Activated CD4-positive, alpha-beta T cell treated with anti-CD3 and anti-CD28 coated beads, Interleukin-2, amount 50 U/mL, for 1 hour (primary cell): ENCODE measurements at places on chromosomes 6 and 20.

GRCh38 chr20:57620274-57620990 is at the start of gene ZBP1:
Gene ZBP1 (minus strand): TSS chr20:57620426. CDS start chr20:57620295, 131 bp downstream.
- DNase-seq: peak; percentile 30

GRCh38 chr20:36065427-36065998 is 89.0 kb upstream of the EPB41L1 start:
- DNase-seq: no peak

DNA sequence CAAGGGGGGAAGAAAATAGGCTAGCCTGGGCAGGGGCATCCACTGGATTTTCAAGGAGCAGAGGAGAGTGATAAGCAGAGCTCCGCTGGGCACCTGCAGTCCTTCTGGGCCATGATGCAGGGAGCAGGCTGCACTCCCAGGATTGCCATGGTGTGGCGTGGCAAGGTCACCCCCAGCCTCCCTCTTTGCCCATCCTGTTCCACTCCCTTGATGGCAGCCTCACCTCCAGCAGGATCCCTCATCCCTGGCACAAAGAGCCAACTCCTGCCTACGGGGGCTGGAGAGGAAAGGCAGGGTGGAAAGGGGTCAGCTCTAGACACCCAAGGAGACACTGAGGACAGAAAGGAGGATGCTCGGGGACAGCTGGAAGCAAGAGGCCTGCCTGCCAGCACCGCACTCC is 22.4 kb upstream of the MYMX start:
- DNase-seq: no peak

- no peak for DNase-seq
Measured at GRCh38 chr6:128284128-128284527, 236.3 kb downstream of the PTPRK start.

DNA sequence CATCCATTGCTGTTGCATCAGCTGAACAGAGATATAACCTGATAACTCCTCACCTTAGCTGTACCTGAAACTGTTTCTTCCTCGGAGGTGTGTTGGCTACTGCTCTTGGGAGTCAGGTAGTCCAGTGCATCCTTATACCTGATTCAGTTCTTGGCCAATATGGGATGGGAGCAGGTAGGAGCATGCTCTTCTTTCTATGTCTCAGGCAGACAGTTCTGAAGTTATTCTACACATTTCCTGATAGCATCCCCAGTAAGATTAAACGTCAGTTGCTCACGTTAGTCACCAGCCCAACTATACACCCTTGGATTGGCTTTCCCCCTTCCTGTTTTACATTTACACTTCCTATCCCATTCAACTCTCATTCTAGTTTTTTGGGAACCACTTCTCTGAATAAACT is 244.3 kb upstream of the FLRT3 start:
- no peak for DNase-seq

DNA sequence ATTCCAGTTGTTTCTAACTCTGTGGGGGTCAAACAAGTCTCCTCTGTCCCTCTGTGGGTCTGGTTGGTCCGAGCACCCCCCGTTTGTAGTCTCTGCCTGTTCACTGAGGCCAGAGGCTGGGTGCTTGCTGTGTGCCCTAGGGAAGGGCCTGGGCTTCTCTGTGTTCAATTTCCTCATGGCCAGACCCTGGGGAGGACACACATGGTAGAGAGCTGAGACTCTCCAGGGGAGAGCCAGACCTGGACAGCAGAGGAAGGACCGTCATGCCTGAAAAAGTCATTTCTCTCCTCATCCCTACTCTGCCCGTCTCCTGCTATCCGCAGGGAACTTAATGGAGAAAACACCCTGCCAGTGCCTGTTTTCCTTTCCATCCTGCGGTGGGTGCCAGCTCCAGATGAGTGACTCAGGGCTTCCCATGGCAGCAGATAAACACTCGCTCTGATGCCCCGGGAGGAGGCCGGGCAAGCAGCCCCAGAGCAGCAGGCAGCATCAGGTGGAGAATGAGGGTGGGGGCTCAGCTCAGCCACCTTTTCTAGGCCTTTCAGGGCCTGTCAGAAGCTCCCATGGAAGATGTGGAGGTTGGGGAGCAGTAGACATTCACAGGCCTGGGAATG is 51.9 kb downstream of the SNAI1 start:
- DNase-seq: no peak

GRCh38 chr20:56460459-56460858 is 8.0 kb upstream of the RTF2 start:
- peak; percentile 34 for DNase-seq
